Spinal cord (tissue), 10 donors: ENCODE measurements at places on chromosomes 12 and 14. TPM values are rescaled to one million over a fixed set of nuclear protein-coding genes. Genes with fewer than 3 reads are reported as not detected.

The AQP6 gene
- 2.3 TPM for total RNA-seq

The STAC3 gene
- 2.1 TPM for total RNA-seq

The ERP27 gene
- 1.1 TPM for total RNA-seq

The BTBD6 gene
- 54.0 TPM for total RNA-seq

GRCh38 chr12:64566122-64566521, 44.2 kb upstream of the RASSF3 start:
- no peak for DNase-seq

GRCh38 chr12:12788131-12788530, 2.7 kb downstream of the APOLD1 start:
- no peak for DNase-seq

DNA sequence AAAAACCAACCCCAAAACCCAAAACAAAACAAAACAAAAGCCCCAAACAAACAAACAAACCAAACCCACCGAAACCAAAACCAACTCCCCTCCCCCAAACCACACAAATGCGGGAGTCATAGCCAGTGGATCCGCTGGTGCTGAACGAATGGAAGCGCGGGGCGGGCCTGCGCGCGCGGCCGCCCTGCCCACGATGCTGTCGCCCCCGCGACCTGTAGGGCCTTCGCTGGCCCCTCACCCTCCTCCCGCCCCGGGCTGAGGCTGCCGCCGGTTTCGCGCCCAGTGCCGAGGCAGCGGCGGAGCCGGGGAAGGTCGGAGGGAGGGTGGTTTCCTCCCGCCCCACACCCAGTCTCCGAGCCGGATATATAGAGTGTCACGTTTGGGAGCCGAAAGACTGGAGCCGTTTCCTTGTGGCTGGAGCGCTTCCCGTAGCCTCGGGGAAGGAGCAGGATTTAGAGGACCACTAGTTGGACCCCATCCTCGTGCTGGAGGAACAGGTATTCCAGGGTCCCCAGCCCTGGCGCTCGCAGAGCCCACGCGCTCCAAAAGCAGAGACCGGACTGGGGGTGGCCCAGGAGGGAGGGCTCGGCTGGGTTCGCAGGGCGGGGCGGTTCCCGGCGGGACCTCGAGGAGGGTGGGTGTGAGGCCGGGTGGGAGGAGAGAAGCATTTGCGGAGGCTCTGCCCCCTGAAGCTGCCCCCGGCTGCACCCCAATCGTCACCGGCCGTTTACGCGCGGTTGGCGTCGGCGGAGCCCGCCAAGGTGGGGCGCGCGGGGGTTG, at the start of gene FAR2:
Gene FAR2 (plus strand): TSS at position 368 of the 780 bp plus-strand sequence. CDS start 121,172 bp downstream, outside the sequence.
- DNase-seq, result peak; percentile 38

DNA sequence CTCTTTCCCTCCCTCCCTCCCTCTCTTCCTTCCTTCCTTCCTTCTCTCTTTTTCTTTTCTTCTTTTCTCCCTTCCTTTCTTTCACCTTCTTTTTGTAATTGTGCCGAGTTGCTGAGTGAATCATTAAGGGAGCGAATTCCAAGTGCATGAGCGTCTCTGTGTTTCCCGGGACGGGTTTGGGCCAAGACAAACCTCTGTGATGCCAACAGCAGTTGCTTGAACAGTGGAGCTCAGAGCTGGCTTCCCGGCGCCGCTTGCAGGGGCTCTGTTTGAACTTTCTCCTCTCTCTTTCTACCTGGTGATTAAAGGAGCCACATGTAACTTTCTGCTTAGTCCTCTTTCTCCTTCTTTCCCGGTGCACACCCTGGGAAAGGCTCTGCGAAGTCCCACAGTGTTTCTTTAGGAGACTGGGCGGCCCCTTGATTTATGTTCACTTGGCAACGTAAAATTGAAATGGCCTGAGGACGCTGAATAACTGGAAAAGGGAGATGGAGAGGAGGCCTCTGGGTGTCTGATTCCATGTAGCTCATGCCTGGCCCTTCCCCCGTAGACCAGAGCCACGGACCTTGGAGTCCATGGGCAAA, 33.7 kb upstream of the MAP1LC3B2 start:
- DNase-seq, result no peak

GRCh38 chr12:50659690-50660424, 104.0 kb upstream of the ATF1 start:
- DNase-seq, result no peak

- DNase-seq, result no peak
Observed at GRCh38 chr12:104772336-104772735, 185.8 kb downstream of the SLC41A2 start.

- no peak for DNase-seq
Observed at GRCh38 chr14:31992011-31992447, 85.1 kb upstream of the ARHGAP5 start.

DNA sequence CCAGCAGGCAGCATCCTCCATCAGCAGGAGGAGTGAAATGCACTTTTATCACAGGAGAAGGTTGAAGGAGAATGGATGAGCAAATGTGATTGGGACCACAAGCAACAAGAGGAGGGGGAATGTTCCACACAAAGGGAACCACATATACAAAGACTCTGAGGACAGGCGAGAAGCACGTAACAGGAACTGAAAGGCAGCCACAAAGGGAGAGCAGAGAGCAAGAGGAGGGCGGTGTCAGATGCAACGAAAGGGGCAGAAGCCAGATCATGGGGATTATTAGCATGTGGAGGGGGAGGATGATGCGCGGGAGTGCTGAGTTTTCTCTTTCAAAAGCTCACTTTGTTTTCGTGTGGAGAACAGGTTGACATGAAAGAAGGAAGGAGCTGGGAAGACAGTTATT, 241.1 kb downstream of the SPTSSA start:
- no peak for DNase-seq

GRCh38 chr14:56147986-56148901, 30.0 kb downstream of the PELI2 start:
- DNase-seq, result no peak

DNA sequence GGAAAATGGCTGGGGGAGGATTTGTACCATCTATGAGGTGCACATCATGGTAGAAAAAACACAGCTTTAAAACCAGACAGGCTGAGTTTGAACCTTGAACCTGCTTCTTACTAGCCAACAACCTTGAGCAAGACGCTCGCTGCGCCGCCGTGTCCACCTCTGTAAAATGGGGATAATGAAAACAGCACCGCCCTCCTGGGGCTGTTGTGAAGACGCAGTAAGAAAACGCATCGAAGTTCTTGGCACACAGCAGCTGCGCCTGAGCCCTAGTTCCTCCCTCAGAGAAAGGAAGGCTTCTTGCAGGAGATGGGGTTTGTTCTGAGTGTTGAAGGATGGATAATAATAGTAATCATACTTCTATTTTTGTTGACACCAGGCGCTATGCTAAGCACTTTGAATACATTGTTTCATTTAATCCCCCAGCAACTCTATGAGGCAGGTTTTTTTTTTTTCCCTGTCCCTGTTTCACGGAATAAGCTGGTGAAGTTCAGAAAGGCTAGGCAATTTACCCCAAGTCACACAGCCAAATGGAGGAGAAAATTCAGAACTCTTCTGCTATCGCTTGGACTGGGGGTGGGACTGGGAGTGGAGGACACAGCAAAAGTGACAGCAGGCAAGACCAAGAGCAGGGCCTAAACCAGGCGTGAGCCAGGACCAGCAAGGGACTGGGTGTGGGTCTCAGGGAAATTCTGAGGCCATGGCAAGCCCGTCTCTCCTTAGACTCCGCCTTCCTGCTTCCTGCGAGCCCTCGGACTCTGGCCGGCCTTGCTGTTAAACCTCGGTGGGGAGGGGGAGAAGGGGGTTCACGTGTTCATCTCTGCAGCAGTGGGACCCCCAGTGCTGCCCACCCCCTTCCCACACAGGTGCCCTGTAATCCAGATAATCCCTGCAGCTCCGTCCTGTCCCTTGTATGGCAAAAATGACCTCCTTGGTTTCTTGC, 97.5 kb downstream of the LRRC74A start:
- DNase-seq, result no peak

GRCh38 chr12:107485731-107486130, 199.9 kb upstream of the PWP1 start:
- no peak for DNase-seq

DNA sequence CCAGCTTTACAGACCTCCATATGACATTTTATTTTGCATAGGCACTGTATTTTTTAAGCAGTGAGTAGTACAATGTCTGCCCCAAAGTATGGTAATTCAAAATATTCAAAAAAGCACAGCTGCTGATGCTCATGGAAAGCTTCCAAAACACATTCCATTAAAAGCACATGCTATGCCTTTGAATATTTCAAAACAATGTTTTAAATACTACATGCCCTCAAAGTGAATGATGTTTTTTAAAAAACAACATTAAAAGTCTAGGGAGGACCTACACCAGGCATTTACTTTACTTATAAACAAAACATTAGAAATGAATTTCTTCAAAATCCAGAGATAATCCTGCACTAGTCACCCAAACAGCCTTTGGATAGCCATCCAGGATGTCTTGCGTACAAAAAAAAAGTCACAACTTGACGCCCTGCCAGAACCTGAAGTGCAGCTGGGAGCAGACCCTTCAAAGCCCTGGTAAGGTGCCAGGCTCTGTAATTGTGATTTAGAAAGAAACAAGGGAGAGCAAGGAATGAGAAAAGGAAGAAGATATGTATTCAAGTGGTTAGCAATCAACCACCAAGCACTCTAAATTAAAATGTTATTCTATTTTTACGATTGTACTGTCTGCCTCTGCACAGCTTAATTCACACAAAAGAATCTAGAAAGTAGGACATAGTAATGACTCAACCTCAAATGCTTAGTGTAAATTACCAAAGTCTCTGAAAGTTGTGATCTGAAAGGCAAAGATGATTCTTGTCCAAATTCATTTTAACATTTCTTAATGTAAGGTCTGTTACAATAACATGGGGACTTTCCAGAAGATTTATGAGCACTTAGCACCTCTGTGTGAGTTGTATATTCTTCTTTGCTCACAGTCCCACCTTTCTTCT, 31.9 kb downstream of the CEP83 start:
- DNase-seq, result peak; percentile 88
